ENCODE measurements at places on chromosomes 5 and 9.
A peak's percentile ranks its signal among the peaks of the same experiment; 100 is the strongest.

GRCh38 chr9:32811246-32811645 lies 27.9 kb downstream of the TMEM215 start:
- no peak overlapping the region for H3K4me3 ChIP-seq
- H3K36me3 ChIP-seq, result no peaks in the 10 kb centered on the region
- no peak overlapping the region for H3K27ac ChIP-seq
- H3K27me3 ChIP-seq, result peaks cover 6% of the 10 kb centered on the region
- no peak for DNase-seq
- H3K4me1 ChIP-seq, result no peaks in the 10 kb centered on the region

GRCh38 chr5:32707418-32707997 lies 3.6 kb upstream of the NPR3 start:
- peaks cover 17% of the 10 kb centered on the region for H3K4me1 ChIP-seq
- DNase-seq, result no peak
- H3K36me3 ChIP-seq, result no peaks in the 10 kb centered on the region
- H3K4me3 ChIP-seq, result no peak overlapping the region
- H3K27me3 ChIP-seq, result peaks cover 55% of the 10 kb centered on the region

GRCh38 chr9:102355982-102356381 lies 617.5 kb upstream of the GRIN3A start:
- no peaks in the 10 kb centered on the region for H3K36me3 ChIP-seq
- no peak overlapping the region for H3K4me3 ChIP-seq
- H3K27me3 ChIP-seq, result no peaks in the 10 kb centered on the region
- no peaks in the 10 kb centered on the region for H3K4me1 ChIP-seq
- no peak for DNase-seq

GRCh38 chr9:36889844-36890243 lies 144.2 kb downstream of the PAX5 start:
- H3K27ac ChIP-seq, result peak overlapping the region; percentile 52
- peaks cover 43% of the 10 kb centered on the region for H3K4me1 ChIP-seq
- DNase-seq, result no peak
- no peak overlapping the region for H3K4me3 ChIP-seq
- peaks cover 48% of the 10 kb centered on the region for H3K36me3 ChIP-seq

DNA sequence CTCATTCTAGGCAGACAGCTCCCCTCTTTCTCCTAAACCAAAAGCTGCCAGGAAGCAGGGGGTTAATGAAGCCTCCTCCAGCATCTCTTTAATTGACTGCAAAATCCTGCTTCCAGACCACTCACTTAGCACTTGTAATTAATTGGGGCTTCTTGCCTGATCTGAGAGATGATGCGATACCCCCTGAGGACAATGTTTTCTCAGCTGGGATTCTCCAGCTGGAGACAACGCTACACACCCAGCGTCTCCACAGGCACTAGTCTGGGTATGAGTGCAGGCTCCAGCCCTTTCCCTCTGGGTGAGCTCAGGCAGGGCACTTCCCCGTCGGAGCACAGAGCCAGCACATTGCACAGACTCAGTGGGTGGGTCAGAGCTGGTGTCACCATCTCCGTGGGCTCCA lies 16.1 kb downstream of the CPLX2 start:
- no peak overlapping the region for H3K27ac ChIP-seq
- no peaks in the 10 kb centered on the region for H3K4me1 ChIP-seq
- peaks cover 13% of the 10 kb centered on the region for H3K36me3 ChIP-seq
- H3K27me3 ChIP-seq, result peaks cover 44% of the 10 kb centered on the region

DNA sequence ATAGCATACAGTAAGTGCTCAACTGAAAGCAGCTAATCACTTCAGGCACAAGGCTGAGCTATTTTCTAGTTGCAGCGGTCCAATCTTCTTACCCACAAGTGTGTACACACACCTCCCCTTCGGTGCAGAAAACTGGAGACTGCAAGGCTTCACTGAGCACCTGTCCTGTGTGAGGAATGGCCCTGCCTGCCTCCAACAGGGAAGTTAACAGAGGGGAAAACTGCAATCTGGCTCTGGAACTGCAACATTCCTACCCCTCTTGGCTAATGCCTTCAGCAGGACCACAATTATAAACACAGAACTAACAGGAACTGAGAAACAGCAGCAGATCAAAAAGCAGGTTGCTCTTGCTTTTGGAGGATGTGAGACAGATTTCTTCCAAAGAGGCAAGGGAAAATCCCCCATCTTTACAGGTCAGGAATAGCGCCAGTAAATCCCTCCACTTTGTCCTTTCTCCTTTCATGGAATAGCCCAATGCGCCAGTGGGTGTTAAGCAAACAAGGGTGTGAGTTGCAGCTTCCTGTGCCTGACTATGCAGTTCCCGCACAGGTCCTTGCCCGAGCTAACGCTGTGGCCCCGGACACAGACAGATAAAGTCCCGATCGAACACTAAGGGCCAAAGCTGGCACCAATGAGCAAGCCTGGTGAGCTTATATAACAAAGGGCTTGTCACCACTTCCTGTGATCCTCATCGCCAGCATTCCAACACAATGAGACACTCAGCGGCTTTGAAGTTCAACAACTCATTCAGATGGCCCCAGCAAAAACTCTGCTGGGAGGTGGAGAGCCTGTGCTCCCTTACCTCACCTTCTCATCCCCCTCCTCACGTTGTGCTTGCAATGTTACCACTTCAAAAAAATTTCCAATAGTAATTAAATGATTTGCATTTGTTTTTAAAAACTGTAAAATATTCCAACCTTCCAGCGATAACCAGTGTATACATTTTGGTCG lies 21.5 kb downstream of the SHB start:
- no peak for DNase-seq
- no peak overlapping the region for H3K4me3 ChIP-seq
- no peaks in the 10 kb centered on the region for H3K36me3 ChIP-seq
- peaks cover 9% of the 10 kb centered on the region for H3K4me1 ChIP-seq
- no peak overlapping the region for H3K27ac ChIP-seq
- peaks cover 15% of the 10 kb centered on the region for H3K27me3 ChIP-seq

DNA sequence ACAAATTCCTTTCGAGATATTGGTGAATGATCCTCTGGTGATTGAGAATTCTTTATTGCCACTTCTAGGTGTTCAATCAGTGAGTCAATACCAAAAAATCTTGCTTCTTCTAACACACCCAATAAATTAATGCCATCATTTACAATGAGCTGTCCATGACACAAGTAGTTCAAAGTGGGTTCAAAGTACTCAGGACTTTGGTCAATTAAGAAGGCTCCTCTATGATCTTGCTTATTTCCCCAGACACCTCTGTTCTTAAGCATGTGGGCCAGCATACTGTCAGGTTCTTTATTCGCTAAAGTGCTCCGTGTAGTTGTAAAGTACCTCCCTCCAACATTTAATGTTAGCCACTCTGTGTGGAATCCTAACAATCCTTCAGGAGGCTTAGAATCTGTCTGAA lies 127.1 kb downstream of the WDR70 start:
- H3K36me3 ChIP-seq, result peaks cover 52% of the 10 kb centered on the region
- no peak for DNase-seq
- no peaks in the 10 kb centered on the region for H3K4me1 ChIP-seq
- no peak overlapping the region for H3K4me3 ChIP-seq

DNA sequence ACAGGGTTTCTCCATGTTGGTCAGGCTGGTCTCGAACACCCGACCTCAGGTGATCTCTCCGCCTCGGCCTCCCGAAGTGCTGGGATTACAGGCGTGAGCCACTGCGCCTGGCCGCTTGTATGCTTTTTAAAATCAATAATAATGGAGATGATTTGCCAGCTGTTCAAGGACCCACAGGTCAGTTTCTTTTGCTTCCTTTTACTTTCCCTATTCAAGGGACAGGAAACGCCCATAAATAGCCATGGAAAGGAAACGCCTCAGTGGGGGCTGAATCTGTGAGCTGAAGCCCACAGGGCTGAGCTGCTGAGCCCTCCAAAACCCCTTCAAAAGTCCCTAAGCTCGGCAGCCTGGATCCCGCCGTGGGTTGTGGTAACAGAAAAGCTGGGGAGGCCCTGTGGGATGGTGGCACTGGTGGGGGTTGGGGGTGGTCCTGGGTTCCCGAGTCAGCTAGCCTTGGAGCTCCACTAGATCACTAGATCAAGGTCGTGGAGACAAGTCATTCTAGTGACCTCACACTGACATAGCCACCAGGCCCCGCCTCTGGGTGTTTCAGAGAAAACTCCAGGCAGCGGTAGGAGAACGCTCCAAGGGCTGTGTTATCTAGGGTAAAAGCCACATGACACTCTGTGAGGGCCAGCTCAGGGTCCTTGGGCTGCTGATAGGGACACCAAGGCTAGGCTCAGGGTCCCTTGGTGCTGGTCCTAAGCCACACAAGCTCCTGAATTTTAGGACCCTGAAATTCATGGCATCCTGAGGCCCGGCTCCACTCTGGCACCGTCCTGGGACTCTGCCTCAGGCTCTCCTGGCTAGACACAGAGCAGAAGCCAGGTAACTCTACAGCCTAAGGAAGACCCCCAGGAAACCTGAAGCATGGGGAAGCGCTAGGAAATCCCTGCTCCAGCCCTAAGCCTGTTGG lies 18.0 kb upstream of the DUSP1 start:
- H3K27me3 ChIP-seq, result no peaks in the 10 kb centered on the region
- no peak for DNase-seq
- H3K36me3 ChIP-seq, result peaks cover 6% of the 10 kb centered on the region
- peak overlapping the region; percentile 37 for H3K27ac ChIP-seq

- DNase-seq, result no peak
- H3K36me3 ChIP-seq, result peaks cover 39% of the 10 kb centered on the region
- H3K4me1 ChIP-seq, result peaks cover 19% of the 10 kb centered on the region
- no peaks in the 10 kb centered on the region for H3K27me3 ChIP-seq
These were observed 48.4 kb downstream of the GPR21 start for GRCh38 chr9:123081824-123082223.

- no peak for DNase-seq
- no peaks in the 10 kb centered on the region for H3K27me3 ChIP-seq
- no peaks in the 10 kb centered on the region for H3K4me1 ChIP-seq
- H3K4me3 ChIP-seq, result no peak overlapping the region
- H3K36me3 ChIP-seq, result no peaks in the 10 kb centered on the region
These were observed 308.7 kb downstream of the SPOCK1 start for GRCh38 chr5:137190441-137190840.

GRCh38 chr9:126809068-126809467 lies 4.2 kb downstream of the ZBTB43 start:
- H3K4me1 ChIP-seq, result peaks cover 18% of the 10 kb centered on the region
- no peaks in the 10 kb centered on the region for H3K27me3 ChIP-seq
- H3K36me3 ChIP-seq, result peaks cover 30% of the 10 kb centered on the region
- no peak overlapping the region for H3K4me3 ChIP-seq
- no peak for DNase-seq

DNA sequence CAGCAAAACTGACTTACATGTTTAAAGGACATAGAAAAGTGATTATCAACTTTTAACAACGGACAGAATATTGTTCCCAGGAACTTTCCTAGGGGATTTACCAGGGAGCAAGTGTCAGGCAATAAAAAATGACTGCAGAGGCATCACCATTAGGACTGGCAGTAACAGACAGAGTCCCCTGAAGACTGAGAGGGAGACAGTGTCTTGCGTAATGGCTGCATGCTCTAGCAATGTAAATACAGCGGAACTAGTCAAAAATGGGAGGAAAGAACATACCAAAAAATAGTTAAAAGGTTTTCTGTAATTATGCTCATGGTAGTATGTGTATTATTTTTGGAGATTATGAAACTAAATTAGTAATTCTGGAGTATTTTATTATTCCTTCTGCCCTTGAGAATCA lies 181.8 kb downstream of the CRB2 start:
- no peaks in the 10 kb centered on the region for H3K4me1 ChIP-seq
- no peak overlapping the region for H3K27ac ChIP-seq
- DNase-seq, result no peak
- H3K4me3 ChIP-seq, result no peak overlapping the region
- H3K27me3 ChIP-seq, result no peaks in the 10 kb centered on the region

DNA sequence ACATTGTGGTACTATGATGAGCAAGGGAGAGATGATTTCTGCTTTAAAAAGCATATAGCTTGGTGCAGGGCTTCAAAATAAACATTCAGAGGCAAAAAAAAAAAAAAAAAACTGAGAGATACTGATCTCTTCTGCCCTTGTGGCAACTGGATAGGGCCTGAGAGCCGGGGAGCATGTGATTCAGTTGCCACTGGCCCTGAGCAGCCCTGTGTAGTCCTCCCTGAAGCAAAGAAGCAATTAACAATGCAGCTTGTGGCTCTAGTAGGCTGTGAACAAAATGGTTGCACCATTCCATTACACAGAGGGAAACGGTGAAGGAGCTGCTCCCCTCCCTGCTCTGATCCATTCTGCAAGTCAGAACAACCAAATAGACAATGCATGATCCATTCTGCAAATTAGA lies 347.5 kb upstream of the DAB2 start:
- H3K36me3 ChIP-seq, result no peaks in the 10 kb centered on the region
- no peaks in the 10 kb centered on the region for H3K4me1 ChIP-seq
- H3K27ac ChIP-seq, result no peak overlapping the region
- DNase-seq, result no peak
- no peak overlapping the region for H3K4me3 ChIP-seq

- H3K27me3 ChIP-seq, result peaks cover 29% of the 10 kb centered on the region
- H3K4me1 ChIP-seq, result peaks cover 19% of the 10 kb centered on the region
- no peak overlapping the region for H3K4me3 ChIP-seq
- no peak for DNase-seq
- H3K27ac ChIP-seq, result no peak overlapping the region
These were observed 49.5 kb downstream of the RXRA start for GRCh38 chr9:134375430-134376385.

DNA sequence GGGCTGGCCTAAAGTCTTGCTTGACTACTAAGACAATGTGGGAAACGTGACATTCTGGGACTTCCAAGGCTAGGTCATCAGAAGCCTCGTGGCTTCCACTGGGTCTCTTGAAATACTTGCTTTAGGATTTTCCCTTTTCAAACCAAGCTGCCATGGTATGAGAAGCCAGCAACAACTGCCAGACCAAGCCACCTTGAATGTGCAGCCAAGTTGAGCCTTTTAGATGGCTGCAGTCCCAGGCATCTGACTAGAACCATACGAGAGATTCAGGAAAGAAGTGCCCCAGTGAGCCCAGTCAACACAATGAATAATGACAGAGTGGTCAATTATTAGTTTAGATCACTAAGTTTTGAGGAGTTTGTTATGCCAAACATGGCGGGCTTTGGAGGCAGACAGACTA lies 143.3 kb downstream of the SLF1 start:
- H3K27ac ChIP-seq, result no peak overlapping the region
- no peaks in the 10 kb centered on the region for H3K27me3 ChIP-seq
- H3K36me3 ChIP-seq, result no peaks in the 10 kb centered on the region
- H3K4me3 ChIP-seq, result no peak overlapping the region
- DNase-seq, result no peak
- H3K4me1 ChIP-seq, result no peaks in the 10 kb centered on the region

GRCh38 chr5:119626086-119626485 lies 3.3 kb upstream of the FAM170A start:
- H3K36me3 ChIP-seq, result no peaks in the 10 kb centered on the region
- H3K4me1 ChIP-seq, result no peaks in the 10 kb centered on the region
- H3K27ac ChIP-seq, result no peak overlapping the region
- no peak for DNase-seq
- no peak overlapping the region for H3K4me3 ChIP-seq
- H3K27me3 ChIP-seq, result peaks cover 28% of the 10 kb centered on the region

DNA sequence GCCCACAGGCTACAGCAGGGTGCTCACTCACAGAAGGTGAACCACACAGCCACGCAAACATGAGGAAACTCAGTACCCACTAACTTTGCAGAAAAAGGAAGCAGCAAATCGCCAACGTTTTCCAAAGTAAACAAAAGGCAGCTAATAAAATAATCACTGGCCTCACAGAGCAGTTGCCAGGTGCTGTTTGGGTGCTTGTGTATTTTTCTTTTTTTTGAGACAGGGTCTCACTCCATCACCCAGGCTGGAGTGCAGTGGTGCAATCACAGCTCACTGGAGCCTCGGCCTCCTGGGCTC lies 3.8 kb downstream of the SNAPC4 start:
- H3K4me3 ChIP-seq, result no peak overlapping the region
- H3K27ac ChIP-seq, result no peak overlapping the region
- H3K36me3 ChIP-seq, result peaks cover 66% of the 10 kb centered on the region
- no peaks in the 10 kb centered on the region for H3K27me3 ChIP-seq
